ENCODE measurements at places on chromosomes 7 and 10.

DNA sequence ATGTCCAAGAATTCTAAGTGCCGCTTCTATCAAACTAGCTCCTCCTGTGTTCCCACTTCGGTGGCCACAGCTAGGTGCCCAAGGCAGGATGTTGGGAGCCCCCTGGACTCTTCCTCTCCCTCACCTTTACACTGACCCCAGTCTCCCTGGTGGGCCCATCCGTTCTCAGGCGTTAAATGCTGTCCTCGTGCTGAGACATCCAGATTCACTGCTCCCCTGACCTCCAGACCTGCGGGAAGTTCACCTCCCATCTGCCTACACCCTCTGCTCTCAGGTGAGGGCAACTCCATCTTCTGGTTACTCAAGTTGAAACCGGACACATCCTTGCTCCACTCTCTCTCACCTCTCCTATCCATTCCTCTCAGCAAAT is 114.3 kb downstream of the ARHGAP22 start:
- H3K4me3 ChIP-seq, result no peak overlapping the region
- peaks cover 9% of the 10 kb centered on the region for H3K4me1 ChIP-seq
- no peak for DNase-seq
- no peak overlapping the region for H3K27ac ChIP-seq

- no peak for DNase-seq
- H3K4me1 ChIP-seq, result no peaks in the 10 kb centered on the region
- H3K4me3 ChIP-seq, result no peak overlapping the region
- no peaks in the 10 kb centered on the region for H3K36me3 ChIP-seq
- peaks cover 4% of the 10 kb centered on the region for H3K27me3 ChIP-seq
Observed at GRCh38 chr7:42677751-42678699, 233.8 kb downstream of the C7orf25 start.

- no peaks in the 10 kb centered on the region for H3K36me3 ChIP-seq
- DNase-seq, result no peak
- no peaks in the 10 kb centered on the region for H3K4me1 ChIP-seq
Observed at GRCh38 chr7:88243345-88243909, 23.6 kb upstream of the SRI start.

- no peaks in the 10 kb centered on the region for H3K27me3 ChIP-seq
- DNase-seq, result no peak
- H3K4me1 ChIP-seq, result no peaks in the 10 kb centered on the region
- no peaks in the 10 kb centered on the region for H3K36me3 ChIP-seq
- no peak overlapping the region for H3K27ac ChIP-seq
Observed at GRCh38 chr10:129647590-129647989, 180.5 kb downstream of the MGMT start.

- no peak for DNase-seq
- H3K27me3 ChIP-seq, result peaks cover 60% of the 10 kb centered on the region
- no peaks in the 10 kb centered on the region for H3K36me3 ChIP-seq
- no peak overlapping the region for H3K4me3 ChIP-seq
Observed at GRCh38 chr7:122310119-122311021, 5.8 kb upstream of the FEZF1 start.

- peaks cover 16% of the 10 kb centered on the region for H3K27me3 ChIP-seq
- DNase-seq, result no peak
- no peaks in the 10 kb centered on the region for H3K4me1 ChIP-seq
- H3K36me3 ChIP-seq, result no peaks in the 10 kb centered on the region
- H3K27ac ChIP-seq, result no peak overlapping the region
Observed at GRCh38 chr10:93873420-93874115, 20.2 kb upstream of the SLC35G1 start.

- peak overlapping the region; percentile 49 for H3K27ac ChIP-seq
- no peak for DNase-seq
- no peak overlapping the region for H3K4me3 ChIP-seq
- H3K27me3 ChIP-seq, result no peaks in the 10 kb centered on the region
- H3K4me1 ChIP-seq, result peaks cover 37% of the 10 kb centered on the region
Observed at GRCh38 chr10:70834441-70835151, 18.8 kb downstream of the SGPL1 start.

- H3K4me3 ChIP-seq, result no peak overlapping the region
- no peaks in the 10 kb centered on the region for H3K27me3 ChIP-seq
- H3K27ac ChIP-seq, result no peak overlapping the region
- no peak for DNase-seq
- no peaks in the 10 kb centered on the region for H3K4me1 ChIP-seq
Observed at GRCh38 chr7:98294798-98295382, 13.4 kb downstream of the BRI3 start.

DNA sequence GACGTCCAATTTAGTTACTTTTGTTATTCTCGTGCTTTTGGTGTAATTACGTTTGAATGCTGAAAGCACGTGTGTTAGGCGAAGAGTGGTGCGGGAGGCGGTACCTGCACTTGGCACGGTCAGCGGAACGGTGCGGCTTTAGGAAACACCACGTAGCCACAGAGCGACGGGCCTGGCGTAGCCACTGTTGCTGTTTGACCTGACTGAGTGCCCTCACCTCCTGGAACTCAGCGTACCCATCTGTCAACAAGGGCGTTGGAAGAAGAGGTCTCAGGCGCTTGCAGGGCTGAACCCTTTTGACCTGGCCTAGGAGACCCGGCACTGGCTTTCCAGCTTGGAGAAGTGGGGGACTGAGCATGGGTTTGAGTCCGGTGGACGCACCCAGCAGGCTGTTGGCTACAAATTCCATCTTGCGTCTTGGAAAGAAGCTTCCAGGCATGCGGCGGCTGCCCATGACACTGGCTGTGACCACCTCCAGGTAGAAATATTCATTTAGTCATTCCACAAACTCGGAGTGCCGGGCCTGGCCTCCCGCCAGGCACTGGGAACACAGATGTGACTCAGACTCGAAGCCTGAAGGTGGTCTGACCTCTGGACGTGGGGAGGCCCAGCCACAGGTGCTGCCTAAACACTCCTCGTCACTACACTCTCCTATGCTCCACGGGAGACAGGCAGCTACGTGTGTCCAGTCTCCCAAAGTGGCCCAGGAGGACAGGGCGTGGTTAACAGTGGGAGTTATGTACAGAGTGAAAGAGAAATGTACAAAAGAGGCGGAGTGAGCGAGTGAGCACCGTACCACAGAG is 22.2 kb downstream of the FAM20C start:
- no peak for DNase-seq
- H3K27me3 ChIP-seq, result no peaks in the 10 kb centered on the region
- H3K27ac ChIP-seq, result no peak overlapping the region
- no peaks in the 10 kb centered on the region for H3K4me1 ChIP-seq

GRCh38 chr7:70574970-70575799 is 556.8 kb upstream of the GALNT17 start:
- H3K4me1 ChIP-seq, result no peaks in the 10 kb centered on the region
- no peaks in the 10 kb centered on the region for H3K36me3 ChIP-seq
- H3K4me3 ChIP-seq, result no peak overlapping the region
- DNase-seq, result no peak

- peaks cover 10% of the 10 kb centered on the region for H3K27me3 ChIP-seq
- H3K4me3 ChIP-seq, result no peak overlapping the region
- H3K4me1 ChIP-seq, result peaks cover 26% of the 10 kb centered on the region
- no peaks in the 10 kb centered on the region for H3K36me3 ChIP-seq
- no peak overlapping the region for H3K27ac ChIP-seq
- peak; percentile 62 for DNase-seq
Observed at GRCh38 chr10:84267503-84268126, 22.8 kb downstream of the RGR start.

GRCh38 chr7:151936207-151936606 is 20.0 kb upstream of the GALNTL5 start:
- no peaks in the 10 kb centered on the region for H3K36me3 ChIP-seq
- H3K27me3 ChIP-seq, result peaks cover 42% of the 10 kb centered on the region
- DNase-seq, result no peak
- H3K4me3 ChIP-seq, result peak overlapping the region; percentile 44
- H3K4me1 ChIP-seq, result peaks cover 14% of the 10 kb centered on the region

DNA sequence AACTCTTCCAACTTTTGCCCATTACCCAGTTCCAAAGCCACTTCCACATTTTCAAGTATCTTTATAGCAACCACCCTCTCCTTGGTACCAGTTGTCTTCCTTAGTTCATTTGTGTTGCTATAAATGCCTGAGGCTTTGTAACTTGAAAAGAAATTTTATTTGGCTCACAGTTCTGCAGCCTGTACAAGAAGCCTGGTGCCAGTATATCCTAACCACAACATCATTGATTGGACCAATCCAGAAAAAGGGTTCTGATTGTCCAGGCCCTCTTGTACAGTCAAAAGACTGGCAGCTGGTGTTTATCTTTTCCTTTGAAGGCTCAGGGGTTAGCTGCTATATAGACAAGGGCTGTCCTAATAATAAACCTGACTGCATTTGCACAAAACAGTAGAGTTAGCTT is 21.1 kb upstream of the ABCC2 start:
- H3K27me3 ChIP-seq, result no peaks in the 10 kb centered on the region
- H3K27ac ChIP-seq, result no peak overlapping the region
- no peaks in the 10 kb centered on the region for H3K4me1 ChIP-seq
- no peak overlapping the region for H3K4me3 ChIP-seq
- H3K36me3 ChIP-seq, result peaks cover 43% of the 10 kb centered on the region
- DNase-seq, result no peak

GRCh38 chr10:126060261-126060931 is 164.0 kb downstream of the FANK1 start:
- no peaks in the 10 kb centered on the region for H3K36me3 ChIP-seq
- H3K4me3 ChIP-seq, result no peak overlapping the region
- no peak overlapping the region for H3K27ac ChIP-seq
- peaks cover 2% of the 10 kb centered on the region for H3K27me3 ChIP-seq
- H3K4me1 ChIP-seq, result no peaks in the 10 kb centered on the region
- no peak for DNase-seq

DNA sequence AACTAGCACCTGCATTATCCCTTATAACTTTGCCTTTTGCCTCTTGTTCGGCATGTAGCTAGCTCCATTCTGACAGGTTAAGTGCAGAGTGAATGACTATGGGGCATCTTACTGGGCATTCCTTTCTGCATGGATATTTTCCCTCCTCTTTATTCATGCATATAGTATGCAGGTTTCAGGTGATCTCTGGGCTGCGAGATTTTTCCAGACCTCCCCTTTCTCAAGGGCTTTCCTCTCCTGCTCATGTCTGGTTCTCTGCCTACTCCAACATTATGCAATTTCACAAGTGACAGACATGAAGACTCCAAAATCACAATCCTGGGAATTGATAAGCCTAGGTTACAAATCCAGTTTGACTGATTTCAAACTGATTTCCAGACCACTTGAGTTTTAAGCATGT is 503.8 kb downstream of the NXPH1 start:
- no peak overlapping the region for H3K27ac ChIP-seq
- no peaks in the 10 kb centered on the region for H3K4me1 ChIP-seq
- H3K4me3 ChIP-seq, result no peak overlapping the region
- H3K27me3 ChIP-seq, result no peaks in the 10 kb centered on the region

GRCh38 chr7:28804990-28805389 is 153.1 kb downstream of the TRIL start:
- H3K4me3 ChIP-seq, result no peak overlapping the region
- no peaks in the 10 kb centered on the region for H3K36me3 ChIP-seq
- no peaks in the 10 kb centered on the region for H3K27me3 ChIP-seq
- DNase-seq, result no peak
- H3K4me1 ChIP-seq, result no peaks in the 10 kb centered on the region

DNA sequence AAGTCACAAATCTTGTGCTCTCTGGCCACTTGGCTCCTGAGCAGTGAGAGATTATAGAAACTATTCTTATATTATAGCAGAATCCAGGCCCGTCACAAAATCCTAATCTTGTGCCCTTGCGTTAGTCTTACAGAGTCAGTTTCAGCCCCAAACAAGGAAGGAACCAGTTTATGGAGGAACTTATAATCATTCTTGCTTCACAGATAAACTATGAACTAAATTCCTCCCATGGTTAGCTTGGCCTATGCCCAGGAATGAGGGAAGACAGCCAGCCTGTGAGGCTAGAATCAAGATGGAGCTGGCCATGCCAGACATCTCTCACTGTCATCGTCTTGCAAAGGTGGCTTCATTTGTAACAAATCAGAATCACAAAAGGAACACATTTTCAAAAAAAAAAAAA is 199.7 kb upstream of the PITRM1 start:
- no peaks in the 10 kb centered on the region for H3K4me1 ChIP-seq
- H3K27me3 ChIP-seq, result peaks cover 8% of the 10 kb centered on the region
- no peak overlapping the region for H3K27ac ChIP-seq
- no peaks in the 10 kb centered on the region for H3K36me3 ChIP-seq
- DNase-seq, result no peak

GRCh38 chr7:131157530-131158243 is 170.0 kb upstream of the MKLN1 start:
- H3K27me3 ChIP-seq, result no peaks in the 10 kb centered on the region
- H3K36me3 ChIP-seq, result no peaks in the 10 kb centered on the region
- no peak overlapping the region for H3K27ac ChIP-seq
- no peaks in the 10 kb centered on the region for H3K4me1 ChIP-seq
- H3K4me3 ChIP-seq, result no peak overlapping the region
- DNase-seq, result no peak

- peak overlapping the region; percentile 82 for H3K4me3 ChIP-seq
- no peaks in the 10 kb centered on the region for H3K27me3 ChIP-seq
Observed at GRCh38 chr10:75234683-75235374, 928 bp downstream of the COMTD1 start.

GRCh38 chr10:112429654-112430230 is 17.0 kb downstream of the ZDHHC6 start:
- no peak for DNase-seq
- H3K27ac ChIP-seq, result no peak overlapping the region
- H3K4me3 ChIP-seq, result no peak overlapping the region
- H3K27me3 ChIP-seq, result no peaks in the 10 kb centered on the region
- H3K36me3 ChIP-seq, result peaks cover 51% of the 10 kb centered on the region

DNA sequence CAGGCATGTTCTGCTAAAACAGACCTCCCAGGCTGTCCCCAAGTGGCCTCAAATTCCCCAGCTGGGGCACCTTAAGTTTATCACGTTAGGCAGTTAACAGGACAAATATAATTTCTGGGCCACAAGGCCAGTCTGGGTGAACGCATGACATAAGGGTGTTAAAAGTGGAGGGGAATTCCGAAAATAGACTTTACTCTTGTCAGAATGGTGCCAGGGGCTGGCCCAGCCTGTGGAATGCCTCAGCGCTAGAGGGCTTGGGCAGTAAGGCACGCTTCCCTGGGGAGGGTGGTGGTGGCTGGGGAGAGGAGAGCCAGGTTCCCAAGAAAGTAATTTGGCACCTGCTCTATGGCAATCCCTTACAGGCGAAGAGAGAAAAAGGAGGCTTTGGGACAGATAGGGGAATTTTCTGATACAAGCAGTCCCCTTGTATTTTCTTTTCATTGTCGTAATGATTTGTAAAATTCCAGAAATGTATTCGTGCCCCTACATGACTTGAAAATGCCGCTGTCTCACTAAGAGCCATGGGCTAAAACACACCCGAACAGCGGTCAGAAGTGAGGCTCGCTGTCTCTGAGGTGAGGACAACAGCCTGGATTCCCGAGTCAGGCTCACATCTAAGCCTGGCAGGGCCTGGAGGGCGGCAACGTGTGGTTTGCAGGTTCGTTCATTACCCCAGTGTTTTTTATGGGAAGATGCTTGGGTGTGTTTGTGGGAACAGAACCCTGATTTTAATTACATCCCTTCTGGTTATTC is 463.2 kb upstream of the GALNT17 start:
- H3K4me1 ChIP-seq, result no peaks in the 10 kb centered on the region
- no peaks in the 10 kb centered on the region for H3K36me3 ChIP-seq
- no peak for DNase-seq
- H3K4me3 ChIP-seq, result no peak overlapping the region
- H3K27me3 ChIP-seq, result peaks cover 3% of the 10 kb centered on the region

- no peak overlapping the region for H3K27ac ChIP-seq
- peaks cover 5% of the 10 kb centered on the region for H3K27me3 ChIP-seq
- no peaks in the 10 kb centered on the region for H3K36me3 ChIP-seq
- peaks cover 25% of the 10 kb centered on the region for H3K4me1 ChIP-seq
- DNase-seq, result no peak
Observed at GRCh38 chr10:73889014-73889413, 14.7 kb upstream of the CAMK2G start.

- peak overlapping the region; percentile 95 for H3K4me3 ChIP-seq
- H3K4me1 ChIP-seq, result peaks cover 30% of the 10 kb centered on the region
- H3K27me3 ChIP-seq, result peaks cover 2% of the 10 kb centered on the region
- peak overlapping the region; percentile 97 for H3K27ac ChIP-seq
- H3K36me3 ChIP-seq, result peaks cover 10% of the 10 kb centered on the region
Observed at GRCh38 chr7:43926798-43927123, 525 bp downstream of the UBE2D4 start.
